Stimulated activated naive CD4-positive, alpha-beta T cell (primary cell): ENCODE measurements at places on chromosomes 7 and 10.

DNA sequence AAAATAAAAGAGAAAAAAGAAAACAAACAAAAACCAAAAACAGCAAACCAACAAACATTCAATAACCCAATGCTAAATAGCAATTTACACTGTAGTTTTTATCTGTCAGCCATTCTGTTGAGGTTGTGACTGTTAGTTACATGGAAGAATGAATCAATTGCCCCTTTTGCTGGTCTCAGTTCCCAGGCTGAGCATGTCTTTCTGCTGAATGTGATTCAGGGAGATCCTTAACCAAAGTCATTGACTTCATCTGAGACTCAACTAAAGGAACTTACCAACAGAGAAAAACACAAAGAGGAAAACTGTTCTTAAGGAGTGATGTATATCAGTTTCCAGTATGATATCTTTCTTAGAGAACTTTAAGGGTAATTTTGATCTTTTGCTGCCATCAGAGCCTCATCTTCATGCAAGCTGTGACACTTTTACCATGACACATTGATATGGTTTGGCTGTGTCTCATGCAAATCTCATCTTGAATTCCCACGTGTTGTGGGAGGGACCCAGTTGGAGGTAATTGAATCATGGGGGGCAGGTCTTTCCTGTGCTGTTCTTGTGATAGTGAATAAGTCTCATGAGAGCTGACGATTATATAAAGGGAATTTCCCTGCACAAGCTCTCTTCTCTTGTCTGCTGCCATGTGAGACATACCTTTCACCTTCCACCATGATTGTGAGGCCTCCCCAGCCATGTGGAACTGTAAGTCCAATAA lies 469.8 kb downstream of the KIF20B start:
- DNase-seq: no peak

GRCh38 chr7:35021445-35021844 lies 15.8 kb downstream of the DPY19L1 start:
- no peak for DNase-seq

- no peak for DNase-seq
Observed at GRCh38 chr10:116109881-116110280, 163.1 kb downstream of the GFRA1 start.

GRCh38 chr10:34049887-34050286 lies 715.4 kb upstream of the NRP1 start:
- DNase-seq: no peak

GRCh38 chr7:138282997-138283396 lies 177.1 kb upstream of the TRIM24 start:
- DNase-seq: no peak

DNA sequence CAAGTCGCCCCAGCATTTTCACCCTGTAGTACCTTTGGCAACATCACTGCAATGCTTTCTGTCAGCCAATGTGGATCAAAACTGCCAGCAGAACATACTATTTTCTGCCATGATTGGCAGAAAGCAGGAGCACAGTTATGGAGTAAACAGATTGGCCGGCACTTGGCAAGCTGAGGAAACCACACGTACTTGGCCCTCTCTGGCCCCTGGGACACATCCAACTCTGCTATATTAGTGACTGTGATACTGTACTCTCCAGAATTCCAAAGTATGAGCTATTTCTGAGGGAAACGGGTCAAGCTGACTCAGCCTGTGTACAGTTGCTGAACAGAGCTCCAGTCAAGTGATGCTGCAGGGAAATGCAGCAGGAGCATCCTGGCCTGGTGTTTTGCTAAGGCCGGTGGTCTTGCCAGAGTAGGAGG lies 39.8 kb upstream of the LANCL2 start:
- no peak for DNase-seq

DNA sequence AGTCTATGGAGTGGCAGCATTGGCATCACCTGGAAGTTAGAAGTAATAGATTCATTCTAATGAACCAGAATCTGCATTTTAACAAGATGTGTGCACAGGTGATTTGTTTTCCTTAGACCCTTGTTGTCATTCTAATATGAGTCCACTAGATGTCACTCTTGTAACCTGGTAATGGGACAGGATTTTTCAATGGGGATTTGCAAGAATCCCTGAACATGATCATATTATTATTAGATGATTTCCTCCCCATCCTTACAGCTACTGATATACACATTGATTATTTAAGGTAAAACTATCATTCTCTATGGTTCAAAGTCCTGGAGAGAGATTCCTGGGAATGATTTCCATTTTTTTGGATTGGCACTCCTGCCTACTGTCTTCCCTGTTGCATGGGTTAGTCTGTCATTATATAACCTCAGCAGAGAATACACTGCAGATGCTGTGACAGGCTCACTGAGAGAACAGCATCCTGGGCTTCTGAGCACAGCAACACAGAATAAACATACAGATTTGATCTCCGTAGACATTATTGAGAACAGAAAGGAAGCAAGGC lies 194.9 kb downstream of the SUGCT start:
- peak; percentile 20 for DNase-seq

DNA sequence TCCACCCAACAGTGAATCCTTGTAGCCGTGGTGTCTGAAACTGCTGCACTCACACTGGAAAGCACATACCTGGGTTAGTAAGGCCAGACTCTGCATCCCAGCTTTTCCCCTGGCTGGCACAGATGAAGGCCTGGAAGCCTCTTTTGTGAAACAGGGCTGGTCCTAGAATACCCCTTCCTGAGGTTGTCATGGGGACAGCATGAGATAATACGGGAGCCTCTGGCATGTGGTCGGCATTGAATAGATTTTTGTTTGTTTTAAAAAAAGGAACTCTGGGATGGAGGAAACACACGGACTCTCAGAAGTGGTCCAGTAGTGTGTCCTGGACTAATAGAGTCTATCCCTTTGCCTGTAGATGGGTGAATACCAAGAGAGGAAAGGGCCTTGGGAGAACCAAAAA lies 129.7 kb downstream of the TMEM178B start:
- DNase-seq: no peak

GRCh38 chr7:7895754-7896153 lies 72.8 kb upstream of the GLCCI1 start:
- DNase-seq: no peak

DNA sequence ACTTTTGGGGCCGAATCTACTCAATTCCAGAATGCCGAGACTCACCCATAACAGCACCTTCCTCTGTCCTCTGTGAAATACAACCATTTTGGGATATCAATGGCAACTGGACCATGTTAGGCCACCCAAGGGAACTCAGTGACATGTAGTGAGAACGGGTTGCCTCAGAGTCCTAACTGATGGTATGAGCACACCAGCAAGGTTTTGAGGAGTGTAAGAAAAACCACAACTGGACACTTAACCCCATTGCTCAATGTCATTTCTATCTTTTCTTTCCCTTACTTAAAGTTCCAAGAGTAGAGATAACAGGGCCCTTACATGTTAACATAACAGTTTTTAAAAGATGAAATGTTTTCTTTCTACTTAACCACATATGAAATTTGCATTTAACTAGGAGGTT lies 67.1 kb downstream of the TNS3 start:
- no peak for DNase-seq

GRCh38 chr10:55653531-55653930 lies 707.5 kb downstream of the ZWINT start:
- DNase-seq: no peak

DNA sequence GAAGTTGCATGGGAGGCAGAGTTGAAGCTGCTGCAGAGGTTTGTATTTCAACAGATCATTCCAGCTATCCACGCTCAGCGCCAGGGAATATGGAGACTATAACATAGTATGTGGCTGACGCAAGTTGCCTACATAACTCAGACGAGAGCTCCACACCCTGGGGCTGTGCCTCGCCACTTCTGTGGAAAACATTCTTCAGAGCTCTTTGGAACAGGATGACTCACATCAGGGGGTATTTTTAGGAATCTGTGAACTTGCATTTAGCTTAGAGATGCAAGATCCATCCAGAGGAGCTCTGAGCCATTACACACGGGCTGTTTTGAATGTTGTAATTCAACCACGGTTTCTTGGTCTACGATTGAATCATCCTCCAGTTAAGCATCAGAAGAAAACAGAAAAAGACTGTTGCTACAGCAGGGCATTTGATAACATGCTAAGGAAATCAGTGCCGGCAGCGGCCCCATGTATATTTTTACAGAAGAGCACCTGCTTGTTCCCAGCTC lies 481.5 kb upstream of the AKR1E2 start:
- no peak for DNase-seq

- DNase-seq: no peak
Observed at GRCh38 chr10:43778571-43778970, 129.9 kb upstream of the ZNF32 start.
